AG08395 (cell line): ENCODE measurements at places on chromosomes 4 and X.

DNA sequence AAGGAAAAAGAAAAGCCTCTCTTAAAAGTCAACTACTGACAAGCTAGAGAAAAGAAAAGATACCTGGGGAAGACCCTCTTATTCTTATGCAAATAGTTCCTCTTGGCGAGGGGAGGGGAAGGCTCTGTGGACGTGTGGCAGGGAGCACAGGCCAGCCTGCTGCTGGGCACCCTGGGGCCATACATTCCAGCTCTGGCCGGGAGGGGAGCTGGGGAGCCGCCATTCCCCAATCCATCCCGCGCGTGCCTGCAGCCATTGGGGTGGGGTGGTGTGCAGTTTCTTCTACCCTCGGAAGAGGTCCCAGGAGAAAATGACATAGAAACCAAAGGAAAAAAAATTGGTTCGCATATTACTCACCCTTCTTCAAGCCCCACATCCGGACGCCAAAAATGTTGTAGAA is 1496.4 kb downstream of the RPA4 start:
- no peak for DNase-seq

- no peak for DNase-seq
These were observed 8.1 kb upstream of the DTHD1 start for GRCh38 chr4:36273276-36273675.

DNA sequence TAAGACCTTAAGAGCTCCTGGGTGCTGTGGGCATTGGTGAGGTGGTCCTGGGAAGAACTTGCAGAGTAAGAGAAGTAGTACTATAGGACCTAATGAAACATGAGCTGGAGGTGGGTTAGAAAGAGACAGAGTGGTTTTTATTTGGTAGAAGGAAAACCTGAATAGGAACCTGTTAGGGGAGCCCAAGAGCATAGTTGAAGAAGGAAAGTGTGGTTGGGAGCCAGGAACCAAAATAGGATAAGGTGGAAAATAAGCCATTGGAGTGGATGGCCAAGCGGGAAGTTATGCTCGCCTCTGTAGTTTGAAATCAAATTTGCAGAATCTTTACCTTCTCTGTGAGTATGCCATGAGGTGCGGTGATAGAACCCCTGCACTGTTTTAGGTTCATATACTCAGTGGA is 26.7 kb downstream of the GAB1 start:
- no peak for DNase-seq

- peak; percentile 11 for DNase-seq
These were observed 32.7 kb upstream of the CASK start for GRCh38 chrX:41956027-41956426.

DNA sequence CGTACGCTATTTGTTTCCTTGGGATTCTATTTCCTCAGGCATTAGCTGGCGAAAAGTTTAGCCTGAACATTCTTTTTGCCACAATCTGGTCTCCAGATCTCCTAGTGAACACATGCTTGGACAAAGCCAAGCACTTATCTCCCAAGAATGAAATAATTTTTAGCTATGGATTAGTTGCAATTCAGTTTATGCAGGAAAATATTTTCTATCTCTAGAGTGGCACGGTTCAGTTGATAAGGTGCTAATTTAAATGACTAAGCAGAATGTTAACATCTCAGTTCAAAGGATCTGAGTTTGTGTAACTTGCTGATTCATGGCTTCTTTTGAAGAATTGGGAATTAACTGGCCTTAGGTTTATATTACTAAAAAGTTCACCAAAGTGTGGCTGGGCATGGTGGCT is 58.1 kb upstream of the JADE1 start:
- DNase-seq, result no peak

- no peak for DNase-seq
These were observed 230.8 kb upstream of the ANKRD50 start for GRCh38 chr4:124943145-124943889.

DNA sequence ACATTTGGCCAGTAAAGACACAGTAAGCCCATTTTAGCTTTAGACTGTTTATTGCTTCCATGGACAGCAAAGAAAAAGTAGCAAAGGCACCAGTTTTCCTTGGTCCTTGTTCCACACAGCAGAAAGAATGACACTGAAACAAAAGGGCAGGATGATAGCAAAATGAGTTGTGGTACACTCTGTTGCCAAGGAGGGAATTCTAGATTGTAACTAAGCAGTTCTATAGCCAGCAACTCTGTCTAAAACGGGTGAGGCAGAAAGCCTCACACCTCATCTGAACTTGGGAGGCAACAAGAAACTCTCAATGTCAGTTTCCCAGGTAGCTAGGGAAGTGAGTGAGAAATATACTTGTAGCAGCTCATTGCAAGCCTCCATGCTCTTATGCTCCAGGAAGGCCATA is 39.2 kb downstream of the BBS12 start:
- DNase-seq, result no peak

- no peak for DNase-seq
These were observed 34.1 kb upstream of the ENOX2 start for GRCh38 chrX:130937101-130937500.

DNA sequence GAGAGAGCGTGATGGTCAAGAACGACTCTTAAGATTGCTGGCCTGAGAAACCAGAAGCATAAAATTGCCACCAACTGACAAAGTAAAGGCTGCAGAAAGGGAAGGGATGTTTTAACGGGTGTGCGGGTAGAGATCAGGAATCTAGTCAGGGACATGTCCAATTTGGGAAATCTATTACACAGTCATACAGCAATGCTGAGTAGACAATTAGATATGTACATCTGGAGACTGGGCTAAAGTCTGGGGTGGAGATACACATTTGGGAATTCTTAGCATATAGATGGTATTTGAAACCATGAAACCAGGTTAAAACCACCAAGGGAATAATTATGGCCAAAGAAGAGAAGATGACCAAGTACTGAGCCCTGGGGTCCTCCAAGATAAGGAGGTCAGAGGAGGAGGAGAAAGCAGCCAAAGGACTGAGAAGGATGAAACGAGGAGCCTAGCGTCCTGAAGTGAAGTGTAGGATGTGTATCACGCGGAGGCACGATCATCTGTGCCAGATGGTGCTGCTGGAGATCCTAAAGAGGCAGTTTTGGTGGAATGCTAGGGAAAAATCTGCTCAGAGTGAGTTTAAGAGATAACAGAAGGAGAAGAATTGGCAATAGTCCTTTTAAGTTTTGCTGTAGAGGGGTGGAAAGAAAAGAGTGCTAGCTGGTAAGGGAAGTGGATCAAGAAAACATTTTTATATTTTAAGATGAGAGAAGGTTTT is 36.5 kb downstream of the SEC24D start:
- no peak for DNase-seq

GRCh38 chr4:131609039-131609438 is 1540.1 kb upstream of the PCDH10 start:
- DNase-seq, result no peak

GRCh38 chr4:1192091-1192492 is 19.7 kb upstream of the SPON2 start:
- peak; percentile 98 for DNase-seq

- DNase-seq, result no peak
These were observed 62.4 kb downstream of the NBDY start for GRCh38 chrX:56791456-56791855.

GRCh38 chrX:150854856-150855255 is 43.6 kb downstream of the CD99L2 start:
- no peak for DNase-seq

DNA sequence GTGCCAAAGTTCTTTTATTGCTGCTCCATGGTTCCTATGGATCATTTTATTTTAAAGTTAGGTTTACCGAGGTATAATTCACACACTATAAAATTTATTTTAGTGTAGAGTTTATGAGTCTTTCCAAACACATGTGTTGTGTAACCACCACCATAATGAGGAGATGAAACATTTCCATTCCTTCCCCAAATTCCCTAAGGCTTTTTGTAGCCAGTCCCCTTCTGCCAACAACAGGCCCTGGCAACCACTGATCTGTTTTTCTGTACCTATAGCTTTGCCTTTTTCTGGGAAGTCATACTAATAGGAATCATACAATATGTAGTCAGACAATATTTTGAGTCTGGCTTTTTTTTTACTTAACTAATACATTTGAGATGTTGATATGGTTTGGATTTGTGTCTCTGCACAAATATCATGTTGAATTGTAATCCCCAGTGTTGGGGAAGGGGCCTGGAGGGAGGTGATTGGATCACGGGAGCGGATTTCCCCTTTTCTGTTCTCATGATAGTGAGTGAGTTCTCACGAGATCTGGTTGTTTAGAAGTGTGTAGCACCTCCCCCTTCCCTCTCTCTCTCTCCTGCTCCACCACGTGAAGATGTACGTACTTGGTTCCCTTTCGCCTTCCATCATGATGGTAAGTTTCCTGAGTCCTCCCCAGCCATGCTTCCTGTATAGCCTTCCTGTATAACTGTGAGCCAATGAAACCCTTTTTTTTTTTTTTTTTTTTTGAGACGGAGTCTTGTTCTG is 59.6 kb upstream of the DHX15 start:
- no peak for DNase-seq

DNA sequence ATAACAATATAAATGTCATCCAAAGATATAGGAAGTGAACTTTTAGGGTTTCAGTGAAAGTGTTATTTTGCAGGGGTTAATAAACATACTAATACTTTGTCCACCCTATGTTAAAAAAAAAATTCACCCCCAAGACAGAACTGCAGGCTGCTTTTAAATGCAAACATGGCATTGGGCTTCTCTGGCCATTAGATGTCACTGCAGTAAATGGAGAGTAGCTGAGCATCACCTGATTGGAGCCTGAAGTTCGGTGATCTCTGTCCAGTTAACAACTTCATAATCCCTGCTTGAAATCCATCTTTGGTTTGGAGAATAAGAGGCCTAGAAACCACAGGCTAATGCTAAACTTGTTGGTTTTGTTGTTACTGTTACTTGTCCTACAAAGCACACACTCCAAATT is 18.7 kb downstream of the SLC25A43 start:
- no peak for DNase-seq

DNA sequence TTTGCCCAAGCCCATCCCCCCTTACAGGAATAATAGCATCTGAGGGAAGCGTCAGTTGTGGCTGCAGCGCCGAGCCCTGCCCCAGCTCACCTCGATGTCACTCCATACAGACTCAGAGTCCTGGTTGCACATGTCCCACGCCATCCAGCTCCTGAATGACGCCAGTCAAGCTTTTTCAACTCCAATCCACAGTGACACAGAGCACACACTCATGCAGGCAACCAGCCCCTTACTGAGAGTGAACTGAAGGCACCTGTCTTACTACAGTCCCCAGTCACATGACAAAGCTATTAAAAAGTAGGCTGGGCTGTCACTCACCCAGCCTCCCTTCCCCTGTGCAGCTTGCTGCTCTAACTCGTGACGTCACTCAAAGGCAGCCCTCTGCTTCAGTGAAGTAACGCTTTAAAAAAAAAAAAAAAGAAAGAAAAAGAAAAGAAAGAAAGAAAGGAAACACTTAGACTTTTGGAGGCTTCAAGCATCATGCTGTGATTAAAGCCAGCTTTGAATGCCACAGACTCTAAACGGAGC is at the start of gene PPARGC1A:
Gene PPARGC1A, minus strand, starts transcription at position 234 of the 528 bp plus-strand sequence. Its CDS starts 90 bp downstream, at position 144.
- peak; percentile 22 for DNase-seq

- DNase-seq, result no peak
These were observed 21.4 kb downstream of the GAB3 start for GRCh38 chrX:154729439-154729838.

DNA sequence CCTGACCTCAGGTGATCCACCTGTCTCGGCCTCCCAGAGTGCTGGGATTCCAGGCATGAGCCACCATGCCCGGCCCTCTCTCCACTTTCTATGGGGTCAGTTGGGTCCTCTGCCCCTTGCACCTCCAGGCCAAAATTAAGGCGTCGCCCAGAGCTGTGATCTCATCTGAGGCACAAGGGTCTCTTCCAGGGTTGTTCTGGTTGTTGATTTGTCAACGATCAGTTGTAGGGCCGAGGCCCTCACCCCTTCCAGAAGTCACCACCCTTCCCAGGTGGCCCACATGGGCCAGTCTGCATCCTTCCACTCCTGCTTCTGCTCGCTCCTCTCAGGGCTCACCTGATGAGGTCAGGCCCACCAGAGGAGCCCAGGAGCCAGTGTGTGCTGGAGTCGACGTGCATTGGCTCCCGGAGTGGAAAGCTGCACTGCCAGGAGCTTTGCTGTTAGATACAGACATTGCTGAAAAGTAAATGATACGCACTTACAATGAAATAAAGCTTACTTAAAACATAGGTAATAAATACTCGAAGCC is 14.3 kb upstream of the TMEM271 start:
- no peak for DNase-seq

GRCh38 chr4:83561381-83561780 is 25.5 kb downstream of the GPAT3 start:
- DNase-seq, result peak; percentile 59

DNA sequence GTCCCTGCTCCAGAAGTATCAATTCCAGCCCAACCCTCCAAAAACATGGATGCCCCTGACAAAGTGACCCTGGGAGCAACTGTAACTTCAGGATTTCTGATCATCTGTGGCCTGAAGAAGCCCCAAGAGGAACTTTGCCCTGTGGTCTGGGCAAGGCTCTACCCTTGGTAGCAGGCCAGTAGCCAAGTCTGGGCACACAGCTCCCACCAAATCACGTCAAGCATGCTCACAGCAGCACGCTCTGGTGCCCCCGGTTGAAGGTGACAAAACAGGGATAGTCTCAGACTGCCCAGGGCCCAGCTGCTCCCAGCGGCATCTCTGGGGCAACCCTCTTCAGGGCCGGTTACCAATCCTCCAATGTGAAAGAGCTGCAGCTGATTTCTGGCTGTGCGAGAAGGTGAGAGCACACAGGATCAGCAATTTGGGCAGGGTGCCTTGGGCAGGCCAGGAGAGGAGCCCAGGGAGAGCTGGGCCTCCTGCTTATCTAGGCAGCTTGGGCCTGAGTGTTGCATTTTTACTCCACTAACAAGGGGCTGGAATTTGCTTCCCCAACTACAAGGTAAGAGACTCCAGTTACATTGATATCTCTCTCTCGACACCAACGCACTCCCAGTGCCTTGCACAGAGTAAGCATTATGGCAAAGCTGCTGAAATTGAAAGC is 418.1 kb downstream of the BCOR start:
- no peak for DNase-seq

GRCh38 chr4:153931804-153932203 is 142.9 kb upstream of the SFRP2 start:
- DNase-seq, result peak; percentile 65

DNA sequence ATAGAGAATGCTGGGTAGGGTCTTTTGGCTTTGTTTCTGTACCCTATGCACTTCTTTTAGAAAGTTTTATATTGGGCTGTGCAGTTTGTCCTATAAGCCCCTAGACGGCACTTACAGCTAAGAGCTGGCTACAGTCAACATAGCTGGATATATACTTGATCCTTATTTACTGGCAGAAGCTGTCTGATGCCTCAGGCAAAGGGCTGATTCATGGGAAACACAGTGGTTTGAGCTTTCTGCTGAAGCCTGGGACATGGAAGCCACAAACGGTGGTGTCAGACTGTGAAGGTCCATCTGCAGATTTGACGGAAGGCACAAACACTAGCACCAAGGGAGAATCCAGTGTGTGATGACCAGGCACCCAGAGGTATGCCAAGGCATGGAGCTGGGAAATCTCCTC is 608.4 kb downstream of the ANKRD50 start:
- DNase-seq, result no peak
